Right ventricle myocardium superior (tissue), 1 donor: ENCODE measurements at places on chromosomes 7 and 10.

DNA sequence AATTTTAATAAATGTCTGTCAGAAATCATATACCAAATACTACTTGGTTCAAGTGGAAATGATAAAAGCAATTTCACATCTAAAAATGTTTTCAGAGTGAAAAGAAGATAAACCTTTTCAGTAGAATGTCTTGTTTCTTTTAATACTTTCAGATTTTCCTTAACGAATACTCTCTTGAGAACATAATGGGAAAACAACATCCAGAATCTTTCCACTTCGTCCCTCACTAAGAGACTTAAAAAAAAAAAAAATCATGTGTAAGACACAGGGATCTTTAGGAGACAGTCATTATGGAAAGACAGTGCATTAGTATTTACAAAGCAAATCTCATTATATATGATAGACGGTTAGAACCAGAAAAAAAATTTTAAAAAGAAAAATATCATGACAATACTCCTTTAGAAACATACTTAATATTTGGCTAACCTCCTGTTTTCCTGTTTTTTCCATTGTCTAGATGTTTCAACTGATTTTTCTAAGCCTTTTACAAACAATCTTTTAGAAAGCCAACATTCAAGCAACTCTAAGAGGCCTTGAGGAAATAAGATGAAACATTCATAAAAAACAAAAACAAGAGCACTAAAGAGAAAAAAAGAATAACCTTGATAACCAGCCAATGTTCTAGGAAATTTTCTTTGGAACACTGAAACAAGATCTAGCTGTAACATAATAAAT lies 339.9 kb upstream of the LRRN3 start:
- no peak for DNase-seq

GRCh38 chr10:116973371-116973905 lies 31.5 kb downstream of the SHTN1 start:
- DNase-seq = no peak

- DNase-seq = no peak
Observed at GRCh38 chr10:33822774-33823173, 488.3 kb upstream of the NRP1 start.

DNA sequence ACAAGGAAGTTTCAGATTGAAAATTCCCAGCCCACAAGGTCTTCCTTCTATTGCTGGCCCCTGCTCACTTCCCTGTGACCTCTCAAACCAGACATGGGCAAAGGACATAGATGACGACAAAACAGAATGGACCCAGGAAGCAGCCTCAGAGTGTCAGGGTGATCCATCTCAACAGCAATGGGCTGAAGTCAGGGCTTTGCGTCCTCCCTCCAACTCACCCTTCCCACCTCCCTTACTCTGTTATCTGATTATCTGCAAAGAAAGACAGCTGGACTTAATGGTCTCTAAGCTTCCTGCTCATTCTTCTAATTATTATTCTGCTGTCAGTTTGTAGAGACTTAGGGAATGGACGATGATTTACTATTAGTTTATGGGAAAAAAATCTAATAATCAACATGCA lies 115.9 kb downstream of the PIP4K2A start:
- no peak for DNase-seq

- DNase-seq = no peak
Observed at GRCh38 chr7:91465595-91466061, 201.4 kb downstream of the FZD1 start.

DNA sequence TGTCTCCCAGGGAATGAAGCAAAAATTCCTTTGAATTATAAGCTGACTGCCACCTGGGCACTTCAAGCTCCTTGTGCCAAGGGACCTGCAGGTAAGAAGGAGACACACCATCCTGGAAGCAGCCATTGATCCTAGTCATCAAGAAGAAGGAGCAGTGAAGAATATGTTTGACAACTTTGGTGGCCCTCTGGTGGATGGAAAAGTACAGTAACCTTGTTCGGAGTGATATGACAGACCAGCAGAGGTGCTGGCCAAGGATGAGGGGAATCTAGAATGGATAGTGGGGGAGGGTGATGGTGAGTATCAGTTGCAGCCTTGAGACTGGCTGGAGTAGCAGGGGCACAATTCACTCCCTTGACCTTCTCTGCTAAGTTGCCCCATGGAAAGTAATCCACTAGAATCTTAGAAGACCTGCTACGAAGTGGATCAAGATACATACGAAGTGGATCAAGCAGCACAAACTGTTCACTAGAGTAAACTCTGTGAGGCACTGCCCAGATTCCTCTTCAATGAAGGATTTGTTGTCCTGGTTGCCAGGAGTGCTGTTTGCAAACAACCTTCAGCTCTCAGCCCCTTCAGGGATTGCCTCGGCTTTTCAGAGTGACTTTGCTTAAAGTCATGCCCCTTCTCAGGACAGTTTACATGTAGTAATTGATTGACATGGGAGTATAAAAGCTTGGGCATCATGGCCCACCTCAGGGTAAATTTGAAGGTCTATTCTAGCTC lies 44.8 kb upstream of the ORC5 start:
- DNase-seq = no peak

GRCh38 chr10:18087355-18087754 lies 52.9 kb upstream of the CACNB2 start:
- no peak for DNase-seq

GRCh38 chr7:107384025-107384424 lies 85.8 kb upstream of the GPR22 start:
- DNase-seq = no peak

GRCh38 chr7:113013761-113014449 lies 72.7 kb downstream of the GPR85 start:
- DNase-seq = no peak

GRCh38 chr7:46386428-46387399 lies 465.6 kb upstream of the IGFBP3 start:
- no peak for DNase-seq

DNA sequence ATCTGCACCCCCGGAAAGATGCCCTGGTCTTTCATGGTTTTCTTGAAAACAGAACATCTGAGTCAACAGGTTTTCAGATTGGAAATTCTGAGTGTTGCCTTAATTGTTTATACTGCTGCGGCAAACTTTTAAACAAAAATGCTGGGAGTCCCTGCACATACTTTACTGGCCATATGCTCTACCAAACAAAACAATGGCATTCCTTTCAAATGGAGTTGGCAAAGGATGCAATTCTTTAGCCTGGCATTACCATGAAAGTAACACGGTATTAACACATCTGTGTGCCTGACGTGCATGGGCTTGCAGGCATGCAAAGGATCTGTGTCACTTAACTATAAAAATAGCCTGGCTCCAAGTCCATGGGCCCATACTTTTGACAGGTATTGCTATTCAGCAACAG lies 4.2 kb downstream of the INHBA start:
- no peak for DNase-seq

DNA sequence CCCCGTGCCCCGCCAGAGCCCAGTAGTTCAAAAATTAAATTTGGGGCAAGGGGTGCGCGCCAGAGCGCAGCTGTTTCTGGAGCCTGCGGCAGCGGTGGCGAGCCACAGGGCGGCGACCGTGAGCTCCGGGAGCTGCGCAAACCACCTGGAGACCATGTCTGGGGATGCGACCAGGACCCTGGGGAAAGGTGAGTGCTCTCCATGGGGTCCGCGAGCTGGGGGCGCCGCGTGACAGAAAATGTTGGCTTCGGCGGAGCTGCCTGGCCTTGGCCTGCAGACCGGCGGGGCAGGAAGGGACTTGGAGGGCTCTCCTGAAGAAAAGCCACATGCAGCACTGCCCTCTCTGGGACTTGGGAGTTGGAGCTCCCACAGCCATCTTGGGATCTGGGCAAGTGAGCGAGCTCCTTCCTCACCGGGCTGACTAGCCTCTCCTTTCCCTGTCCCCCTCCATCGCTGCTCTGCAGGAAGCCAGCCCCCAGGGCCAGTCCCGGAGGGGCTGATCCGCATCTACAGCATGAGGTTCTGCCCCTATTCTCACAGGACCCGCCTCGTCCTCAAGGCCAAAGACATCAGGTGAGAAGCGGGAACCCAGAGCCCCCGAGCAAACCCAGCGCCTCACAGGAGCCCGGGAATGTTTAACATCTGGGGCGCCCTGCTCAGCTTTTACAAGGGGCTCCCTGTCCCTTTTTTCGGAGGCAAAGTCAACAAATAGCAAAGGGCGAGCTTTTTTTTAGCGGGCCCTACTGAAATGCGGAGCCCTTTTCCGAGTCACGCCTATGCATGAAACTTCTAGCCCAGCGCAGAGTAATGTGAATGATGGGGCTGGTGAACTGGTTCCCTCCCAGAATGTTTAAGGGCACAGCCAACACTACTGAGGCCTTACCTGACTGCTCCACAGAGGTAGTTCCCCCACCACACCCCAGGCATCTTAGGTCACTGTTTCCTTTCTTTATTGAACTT lies 6.1 kb downstream of the GSTO2 start:
- peak; percentile 60 for DNase-seq

DNA sequence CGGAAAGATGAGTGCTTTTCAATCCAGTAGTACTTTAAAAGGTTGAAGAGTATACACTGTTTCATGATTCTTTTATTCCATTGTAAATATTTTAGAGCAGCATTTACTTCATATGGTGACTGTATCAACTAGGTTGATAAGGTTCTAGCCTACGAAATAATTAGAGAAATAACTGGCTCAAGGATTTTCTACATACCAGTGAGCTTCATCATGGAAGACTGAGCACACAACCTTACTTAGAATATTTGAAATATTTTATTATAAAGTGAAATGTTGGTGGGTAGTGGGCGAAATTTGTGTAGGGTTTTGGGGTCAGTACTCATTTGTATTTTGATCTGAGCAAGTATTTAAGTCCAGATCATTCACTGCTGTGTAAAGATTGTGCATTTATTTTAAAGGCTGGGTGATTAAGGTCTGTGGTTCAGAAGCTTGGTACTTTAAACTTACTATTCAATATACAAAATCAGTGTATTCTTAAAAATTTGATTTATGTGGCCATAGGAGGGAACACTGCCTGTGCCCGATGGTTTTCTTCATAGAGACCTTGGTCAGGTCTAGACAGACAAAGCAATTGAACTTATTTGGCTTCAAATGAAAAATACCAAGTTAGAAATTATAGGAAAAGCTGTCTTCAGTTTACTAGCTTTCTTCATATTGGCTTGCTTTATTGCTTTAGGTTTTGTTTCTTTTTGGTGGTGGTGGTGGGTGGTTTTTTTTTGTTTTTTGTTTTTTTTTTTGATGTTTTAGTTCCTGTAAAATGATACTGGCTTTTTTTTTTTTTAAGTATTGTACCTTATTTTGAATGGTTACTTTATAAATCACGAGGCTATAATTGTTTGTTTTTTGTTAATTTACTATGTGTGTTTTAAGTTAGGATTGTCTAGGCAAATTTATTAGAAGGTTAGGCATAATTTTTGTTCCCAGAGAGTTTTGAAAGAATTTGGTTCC lies 3.0 kb downstream of the KMT2E start:
- DNase-seq = no peak

DNA sequence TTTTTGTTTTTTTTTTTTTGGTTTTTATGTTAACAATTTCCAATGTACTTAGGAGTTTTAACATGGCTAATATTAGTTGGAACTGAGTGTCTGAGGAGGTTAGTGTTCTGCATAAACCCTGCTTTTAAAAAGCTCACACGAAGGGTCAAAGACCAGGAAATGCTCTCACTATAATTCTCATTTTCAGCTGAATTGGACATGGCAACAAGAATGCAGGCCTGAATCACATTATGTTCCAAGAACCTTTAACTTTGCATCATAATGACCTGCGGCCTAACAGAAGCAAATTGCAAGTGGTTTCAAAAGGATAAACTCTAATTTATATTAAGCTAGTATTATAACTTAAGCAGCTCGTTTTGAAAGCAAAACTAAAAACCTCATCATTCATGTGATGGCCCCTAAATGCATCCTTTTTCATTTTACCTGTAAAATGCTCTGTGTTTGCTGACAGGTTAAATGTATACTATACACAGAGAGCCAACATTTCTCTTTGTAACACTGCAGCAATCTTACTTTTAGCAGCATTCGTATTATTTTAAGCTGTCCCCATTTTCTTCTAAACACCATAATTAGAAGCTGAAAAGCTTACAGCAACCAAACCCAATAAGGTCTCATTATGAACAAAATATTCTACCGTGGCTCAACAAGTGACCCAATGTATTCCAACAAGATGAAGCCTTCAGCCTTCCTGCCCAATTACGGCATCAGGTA lies 242.8 kb upstream of the SP4 start:
- no peak for DNase-seq

DNA sequence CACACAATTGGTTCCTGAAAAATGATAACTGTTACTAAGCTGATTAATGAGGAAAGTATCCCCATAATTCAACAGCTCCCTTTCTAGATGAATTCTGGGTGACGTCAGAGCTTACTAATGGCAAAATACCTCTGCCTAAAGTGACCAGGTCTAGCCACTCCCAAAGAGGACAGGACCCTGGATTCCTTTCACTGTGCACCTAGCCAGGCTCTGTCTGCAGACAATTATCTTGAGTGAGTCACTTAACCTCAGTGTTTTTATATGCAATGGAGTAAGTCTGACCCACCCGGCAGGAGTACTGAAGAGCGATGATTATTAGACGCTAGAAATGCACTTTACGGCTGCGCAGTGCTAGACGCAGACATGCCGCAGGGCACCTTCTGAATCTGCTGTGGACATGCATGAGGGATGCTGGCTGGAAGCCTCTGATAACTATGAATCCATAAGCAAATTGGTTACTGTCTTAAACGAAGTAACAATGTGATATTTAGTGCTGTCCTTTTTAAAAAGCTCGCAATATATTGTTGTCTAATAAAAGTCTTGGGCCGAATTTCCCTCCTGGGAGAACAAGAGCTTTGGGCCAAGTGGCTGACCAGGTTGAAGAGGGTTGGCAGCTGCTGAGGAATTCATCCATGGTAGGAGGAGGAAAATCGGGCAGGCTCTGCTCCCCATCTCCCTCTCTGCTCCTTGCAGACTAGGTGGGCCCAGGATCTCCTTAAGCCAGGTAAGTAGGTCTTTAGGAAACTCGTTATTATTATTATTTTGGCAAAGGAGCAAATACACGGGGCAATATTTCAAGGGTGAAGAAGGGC lies 4.6 kb upstream of the INPP5A start:
- no peak for DNase-seq

DNA sequence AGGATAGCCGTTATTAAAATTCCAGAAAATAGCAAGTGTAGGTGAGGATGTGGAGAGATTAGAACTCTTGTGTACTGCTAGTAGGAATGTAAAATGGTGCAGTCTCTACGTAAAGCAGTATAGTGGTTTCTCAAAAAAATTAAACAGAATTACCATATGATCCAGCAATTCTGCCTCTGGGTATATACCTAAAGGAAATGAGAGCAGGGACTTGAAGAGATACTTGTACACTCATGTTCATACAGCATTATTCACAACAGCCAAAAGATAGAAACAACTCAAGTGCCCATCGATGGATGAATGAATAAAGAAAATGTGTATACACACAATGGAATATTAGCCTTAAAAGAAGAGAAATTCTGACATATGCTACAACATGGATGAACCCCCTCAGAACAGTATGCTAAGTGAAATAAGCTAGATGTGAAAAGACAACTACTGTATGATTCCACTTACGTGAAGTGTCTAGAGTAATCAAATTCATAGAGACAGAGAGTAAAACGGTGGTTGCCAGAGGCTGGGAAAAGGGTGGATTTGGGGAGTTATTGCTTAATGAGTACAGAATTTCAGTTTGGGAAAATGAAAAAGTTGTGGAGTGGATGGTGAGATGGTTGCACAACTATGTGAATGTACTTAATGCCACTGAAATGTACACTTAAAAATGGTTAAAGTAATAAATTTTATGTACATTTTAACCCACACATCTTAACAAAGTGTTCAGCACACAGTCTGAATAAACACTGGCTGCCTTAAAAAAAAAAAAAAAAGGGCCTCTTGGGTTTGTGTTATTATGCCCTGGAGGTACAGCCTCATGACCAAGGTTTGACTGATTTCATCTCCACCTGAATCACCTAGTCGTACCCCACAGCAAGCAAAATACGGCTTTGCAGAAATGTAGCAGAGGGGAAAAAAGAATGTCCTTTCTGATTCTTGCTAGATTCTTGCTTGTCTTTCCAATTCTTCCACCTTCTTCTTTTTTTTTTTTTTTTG lies 26.2 kb downstream of the BUB3 start:
- DNase-seq = no peak

GRCh38 chr7:52472006-52472620 lies 563.3 kb upstream of the POM121L12 start:
- DNase-seq = no peak
